ENCODE measurements at places on chromosomes 2 and 18.

- no peak for DNase-seq
These were observed 1.3 kb upstream of the HTR2B start for GRCh38 chr2:231126123-231126522.

DNA sequence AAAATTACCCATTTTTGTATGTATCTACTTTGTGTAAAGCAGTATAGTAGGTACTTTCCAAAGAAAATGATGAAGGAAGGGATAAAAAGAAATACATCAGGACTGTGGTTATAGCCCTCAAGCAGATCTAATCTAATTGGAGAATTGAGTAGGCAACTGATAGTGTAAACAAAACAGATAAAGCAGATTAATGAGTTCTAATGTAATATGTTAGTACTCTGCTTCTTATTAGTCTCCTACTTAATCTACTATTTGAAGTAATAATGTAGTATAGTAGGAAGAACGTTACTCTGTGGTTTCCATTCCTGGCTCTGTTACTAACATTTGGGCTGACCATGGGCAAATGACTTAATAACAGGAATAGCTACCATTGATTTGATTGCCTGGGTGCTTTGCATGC lies 250.7 kb downstream of the ARHGAP15 start:
- no peak for DNase-seq

GRCh38 chr2:62439425-62439824 lies 66.6 kb downstream of the TMEM17 start:
- no peak for DNase-seq

GRCh38 chr2:42238644-42239288 lies 69.6 kb downstream of the EML4 start:
- peak; percentile 16 for DNase-seq

GRCh38 chr2:239147376-239147775 lies 253.4 kb downstream of the HDAC4 start:
- no peak for DNase-seq

DNA sequence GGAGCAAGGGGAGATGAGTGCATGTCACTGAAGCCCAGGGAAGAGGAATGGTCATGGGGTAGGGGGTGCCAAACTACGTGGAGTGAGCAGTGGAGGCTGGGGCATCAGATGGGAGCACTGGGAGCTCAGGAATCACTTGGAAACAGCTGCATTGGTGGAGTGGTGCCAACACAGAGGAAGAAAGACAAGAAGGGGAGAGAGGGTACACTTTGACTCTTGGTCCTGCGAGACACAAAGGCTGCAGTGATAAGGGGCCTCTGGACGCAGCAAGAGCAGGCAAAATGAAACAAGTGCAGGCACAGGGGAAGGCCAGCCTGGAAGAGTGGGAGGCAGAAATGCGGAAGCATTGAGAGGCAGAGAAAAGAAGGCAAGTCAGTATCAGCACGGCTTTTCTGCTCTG lies 134.7 kb upstream of the SMIM21 start:
- DNase-seq, result no peak

DNA sequence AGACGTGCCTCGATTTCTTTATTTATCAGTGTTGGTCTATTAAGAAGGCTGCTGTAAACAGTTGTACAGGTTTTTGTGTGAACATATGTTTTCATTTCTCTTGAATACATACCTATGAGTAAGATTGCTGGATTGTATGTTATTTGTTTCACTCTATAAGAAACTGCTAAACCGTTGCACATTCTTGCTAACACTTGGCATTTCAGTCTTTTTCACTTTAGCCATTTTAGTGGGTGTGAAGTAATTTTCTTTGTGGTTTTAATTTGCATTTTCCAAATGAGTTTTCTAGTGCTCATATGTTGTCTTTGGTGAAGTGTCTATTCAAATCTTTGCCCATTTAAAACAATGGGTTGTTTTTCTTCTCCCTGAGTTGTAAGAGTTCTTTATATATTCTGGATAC lies 221.5 kb upstream of the SMAD7 start:
- DNase-seq, result no peak

All from Ammon's horn (tissue), 1 donor.